ENCODE measurements at places on chromosomes 6 and 20.

DNA sequence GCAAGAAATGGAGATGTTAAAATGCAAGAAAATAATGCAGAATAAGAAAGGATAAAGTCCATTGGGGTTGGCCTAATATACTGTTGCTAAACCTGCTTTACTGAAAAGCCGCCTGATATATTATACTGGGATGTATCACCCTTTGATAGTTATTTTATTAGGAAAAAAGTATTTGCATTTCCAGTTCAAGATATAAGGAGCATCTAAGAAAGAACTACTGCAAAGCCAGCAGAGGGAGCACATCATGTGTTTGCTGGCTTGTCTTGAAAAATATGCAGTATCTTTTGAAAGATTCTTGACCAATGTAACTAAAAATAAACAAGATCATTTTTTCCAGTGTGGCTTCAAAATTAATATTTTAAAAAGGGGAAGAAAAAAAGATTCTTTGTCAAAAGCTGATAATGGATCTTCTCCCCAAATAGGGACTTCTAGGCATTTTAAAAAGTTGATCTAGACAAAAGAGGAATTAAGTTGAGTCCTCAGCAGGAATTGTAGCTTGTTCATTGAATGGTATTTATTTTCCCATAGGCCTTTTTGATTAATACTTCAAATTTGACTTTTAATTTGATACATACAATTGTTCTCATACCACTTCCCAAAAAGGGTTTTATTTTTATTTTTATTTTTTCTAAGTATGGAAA lies 214.9 kb downstream of the ZFAND3 start:
- no peak for DNase-seq

DNA sequence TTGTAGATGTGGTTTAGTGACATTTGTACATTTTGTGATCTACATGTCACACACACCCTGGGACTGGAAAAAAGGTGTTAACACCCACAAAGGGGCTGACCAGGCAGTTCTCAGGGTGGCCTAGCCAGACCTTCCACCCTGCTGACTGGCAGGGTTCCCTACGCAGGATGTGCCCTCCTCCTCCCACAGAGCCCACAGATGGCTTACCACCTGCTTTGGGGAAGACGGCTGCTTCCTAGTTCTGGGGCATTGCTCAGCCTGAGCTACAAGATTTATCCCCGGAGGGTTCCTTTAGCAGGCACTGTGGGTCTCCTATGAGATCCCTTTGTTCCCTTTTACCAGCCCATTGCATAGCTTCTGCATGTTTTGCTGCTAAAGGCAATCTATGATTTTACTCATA lies 35.1 kb downstream of the SNAP25 start:
- no peak for DNase-seq

DNA sequence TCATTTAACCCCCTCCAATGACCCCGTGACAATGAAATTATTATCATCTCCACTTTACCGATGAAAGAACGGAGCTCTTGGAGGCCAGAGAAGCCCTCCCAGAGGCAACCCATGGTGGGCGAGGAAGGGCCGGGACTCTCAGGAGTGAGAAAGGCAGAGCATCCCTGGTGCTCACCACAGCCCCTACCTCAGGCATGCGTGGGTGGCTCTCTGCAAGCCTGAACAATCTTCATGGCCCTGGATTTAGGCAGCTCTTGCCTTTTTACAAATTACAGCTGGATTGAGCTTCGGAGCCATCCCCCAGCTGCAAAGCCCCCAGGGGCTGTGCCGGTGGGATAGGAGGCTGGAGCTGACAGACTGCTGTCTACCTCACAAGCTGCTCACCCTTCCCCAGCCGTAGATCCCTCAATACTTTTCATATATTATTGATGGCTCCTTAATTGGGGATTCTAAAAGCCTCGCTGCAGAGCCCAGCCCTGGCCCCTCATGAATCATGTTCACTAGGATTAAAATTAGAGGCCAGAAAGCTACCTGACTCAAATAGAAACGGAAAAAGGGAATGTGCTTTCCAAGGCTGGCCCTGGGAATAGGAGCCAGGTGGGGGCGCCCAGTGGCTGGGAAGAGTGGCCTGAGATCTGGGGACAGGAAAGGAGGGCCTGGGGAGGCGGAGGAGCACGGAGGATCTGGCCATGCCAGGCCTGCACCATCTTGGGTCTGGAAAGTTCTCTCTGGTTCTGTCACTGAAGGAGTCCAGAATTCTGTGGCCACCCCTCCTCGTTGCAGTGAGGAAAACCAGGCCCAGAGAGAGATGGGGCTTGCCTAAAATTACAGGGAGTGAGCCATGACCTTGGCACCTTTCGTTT lies 29.1 kb downstream of the CPNE5 start:
- DNase-seq = no peak

DNA sequence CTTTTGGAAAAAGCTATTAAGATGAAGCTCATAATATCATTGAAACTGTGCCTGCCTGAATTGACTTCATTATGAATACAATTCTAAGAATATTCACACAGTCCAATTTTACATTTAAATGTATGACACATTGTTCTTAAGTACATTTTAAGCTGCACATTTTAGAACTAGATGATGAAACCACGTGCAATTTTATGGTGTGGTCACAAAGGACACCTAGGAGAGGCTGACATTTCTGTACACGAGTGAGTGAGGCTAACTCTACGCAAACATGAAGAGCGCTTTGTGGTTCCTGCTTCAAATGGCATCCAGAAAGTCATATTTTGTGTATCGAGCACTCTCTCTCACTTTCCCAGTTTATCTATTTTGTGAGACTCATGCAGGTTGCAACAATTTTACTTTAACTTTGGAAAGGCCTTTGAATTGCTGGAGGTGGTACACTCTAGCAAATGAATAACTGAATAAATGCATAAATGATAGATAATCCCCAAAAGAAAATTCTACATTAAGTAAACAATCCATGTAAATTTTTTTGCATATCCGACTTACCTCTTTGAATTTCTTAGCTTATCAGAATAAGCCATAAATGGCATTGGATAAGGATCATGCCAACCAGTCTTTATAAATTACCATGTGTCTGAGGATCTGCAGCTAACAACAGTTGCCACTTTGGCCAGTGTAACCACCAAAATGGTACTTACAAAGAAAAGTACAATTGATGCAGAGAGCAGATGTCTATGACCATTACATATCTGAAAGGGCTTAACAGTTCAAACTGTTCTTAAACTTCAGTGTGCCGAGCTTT lies 97.3 kb downstream of the NRSN1 start:
- no peak for DNase-seq

DNA sequence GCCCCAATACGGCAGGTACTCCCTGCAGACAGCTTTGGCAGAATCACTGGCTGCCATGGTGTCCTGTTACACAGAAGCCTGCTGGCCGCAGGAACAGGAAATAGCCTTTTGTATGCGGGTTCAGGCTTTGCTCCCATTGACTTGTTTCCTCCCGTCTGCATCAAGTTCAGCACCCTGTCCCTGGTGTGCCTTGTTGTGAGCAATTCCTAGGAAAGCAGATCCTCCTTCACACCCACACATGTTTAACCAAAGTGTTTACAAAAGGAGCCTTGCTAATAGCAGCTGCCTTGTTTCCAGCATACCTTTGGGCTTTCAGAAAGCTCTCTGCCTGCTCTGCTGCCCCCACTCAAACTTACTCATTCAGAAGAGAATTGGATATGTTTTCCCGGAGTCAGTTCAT lies 127.2 kb upstream of the SUPT3H start:
- DNase-seq = no peak

DNA sequence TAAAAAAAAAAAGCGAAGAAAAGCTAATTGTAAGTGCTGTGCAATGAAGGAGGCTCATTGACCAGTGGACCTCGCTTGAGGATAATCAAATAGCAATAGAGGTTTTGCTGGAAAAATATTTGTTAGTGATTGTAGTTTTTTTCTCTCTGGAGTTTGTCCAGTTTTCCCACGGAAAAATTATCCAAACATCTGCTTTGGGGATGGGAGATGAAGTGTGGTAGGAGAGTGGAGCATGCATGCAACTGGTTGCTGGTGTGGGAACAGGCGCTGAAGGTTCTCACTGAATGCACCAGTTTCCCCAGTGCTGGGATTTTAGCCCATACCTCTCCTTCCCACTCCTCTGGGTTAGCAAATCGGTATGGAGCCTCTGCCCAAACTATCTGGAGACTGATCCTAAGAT lies 281.7 kb upstream of the TAB2 start:
- no peak for DNase-seq

DNA sequence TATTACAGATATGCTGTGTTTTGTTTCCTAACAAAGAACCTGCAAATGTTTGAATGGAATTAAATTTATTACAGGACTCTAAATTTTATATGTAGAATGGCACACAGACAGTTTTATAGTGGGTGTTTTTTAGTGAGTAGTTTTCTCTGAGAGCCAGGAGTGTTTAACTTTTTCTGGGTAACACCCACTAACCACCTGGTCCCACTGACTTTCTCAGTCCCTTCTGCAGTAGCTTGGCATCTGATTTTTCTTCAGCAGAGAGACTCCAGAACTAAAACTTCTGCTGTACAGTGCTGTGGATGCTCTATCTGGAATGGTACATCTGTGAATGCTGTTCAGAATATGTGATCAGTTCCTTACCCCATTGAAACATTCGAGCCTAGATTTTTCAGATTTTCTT lies 6.3 kb downstream of the YWHAB start:
- DNase-seq = no peak

- DNase-seq = no peak
These were observed 82.5 kb downstream of the POPDC3 start for GRCh38 chr6:105097288-105097687.

DNA sequence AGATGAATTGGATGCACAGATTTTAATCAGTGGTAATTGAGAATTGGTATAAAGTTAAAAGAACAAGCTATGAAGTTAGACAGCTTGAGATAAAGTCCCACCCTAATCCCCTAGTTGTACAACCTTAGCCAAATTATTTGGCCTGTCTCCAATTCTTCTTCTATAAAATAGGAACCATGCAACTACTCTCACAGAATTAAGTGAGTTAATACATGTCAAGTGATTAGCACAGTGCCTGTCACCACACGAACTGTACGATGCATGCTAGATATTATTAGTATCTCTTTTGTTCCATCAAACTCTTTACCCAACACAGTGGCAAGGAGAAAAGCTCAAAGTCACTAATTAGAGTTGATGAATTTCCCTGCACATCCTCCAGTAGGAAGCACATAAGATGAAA lies 44.7 kb downstream of the MBOAT1 start:
- no peak for DNase-seq

DNA sequence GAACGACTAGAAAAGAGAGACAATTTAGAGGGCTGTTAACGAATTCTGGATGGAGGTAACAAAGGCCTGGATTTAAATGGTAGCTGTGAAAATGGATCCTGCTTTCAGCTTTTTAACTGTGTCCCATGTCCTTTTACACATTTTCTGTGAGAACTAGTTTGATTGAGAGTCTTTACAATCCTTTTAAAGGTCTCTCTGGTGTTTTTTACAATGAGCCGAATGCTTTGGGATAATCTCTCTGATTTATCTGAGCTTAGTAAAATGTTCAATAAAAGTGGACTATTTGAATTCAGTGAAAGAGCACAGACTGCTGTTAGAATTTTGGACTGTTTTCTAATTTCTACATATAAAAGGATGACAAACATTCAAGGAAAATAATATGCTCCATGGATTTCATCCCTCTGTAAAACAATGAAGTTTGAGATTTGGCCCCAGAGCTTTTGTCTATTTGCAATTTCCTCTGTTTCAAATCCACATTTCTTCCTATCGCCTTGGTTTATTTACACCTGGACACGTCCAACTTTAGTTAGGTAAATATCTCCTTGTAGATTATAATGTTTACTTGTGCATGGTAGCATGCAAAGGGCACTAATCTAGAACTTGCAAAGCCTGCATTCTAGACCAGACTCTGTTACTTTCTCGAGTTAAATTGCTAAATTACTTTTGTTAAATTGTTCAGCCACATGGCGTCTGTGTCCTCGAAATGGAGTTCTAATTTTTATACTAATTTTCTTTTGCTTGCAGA lies 871.0 kb upstream of the CITED2 start:
- no peak for DNase-seq

- DNase-seq = no peak
These were observed 154.1 kb upstream of the RUNX2 start for GRCh38 chr6:45174045-45174444.

DNA sequence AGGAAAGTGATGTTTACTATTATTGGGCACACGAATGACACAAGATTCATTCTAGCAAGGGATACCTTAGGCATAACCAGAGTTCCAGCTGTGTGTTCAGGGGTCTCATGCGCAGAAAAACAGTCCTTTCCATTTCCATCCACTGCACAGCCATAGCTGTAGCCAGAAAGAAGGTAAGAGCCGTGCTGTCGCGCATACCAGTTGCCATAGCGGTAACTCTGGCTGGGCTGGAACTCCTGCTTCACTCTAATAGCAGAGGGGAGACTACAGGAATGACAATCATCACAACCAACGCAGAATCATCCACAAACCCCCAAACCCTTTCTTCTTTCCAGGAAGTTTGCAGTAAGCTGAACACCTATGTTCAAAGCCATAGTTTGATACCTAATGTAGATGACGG lies 7.5 kb downstream of the C6orf52 start:
- DNase-seq = no peak

- no peak for DNase-seq
These were observed 168.0 kb downstream of the ZMYND8 start for GRCh38 chr20:47188540-47188939.

GRCh38 chr6:56806368-56806767 lies 148.5 kb upstream of the BEND6 start:
- DNase-seq = no peak

GRCh38 chr20:58293453-58293852 lies 16.1 kb upstream of the RAB22A start:
- no peak for DNase-seq

DNA sequence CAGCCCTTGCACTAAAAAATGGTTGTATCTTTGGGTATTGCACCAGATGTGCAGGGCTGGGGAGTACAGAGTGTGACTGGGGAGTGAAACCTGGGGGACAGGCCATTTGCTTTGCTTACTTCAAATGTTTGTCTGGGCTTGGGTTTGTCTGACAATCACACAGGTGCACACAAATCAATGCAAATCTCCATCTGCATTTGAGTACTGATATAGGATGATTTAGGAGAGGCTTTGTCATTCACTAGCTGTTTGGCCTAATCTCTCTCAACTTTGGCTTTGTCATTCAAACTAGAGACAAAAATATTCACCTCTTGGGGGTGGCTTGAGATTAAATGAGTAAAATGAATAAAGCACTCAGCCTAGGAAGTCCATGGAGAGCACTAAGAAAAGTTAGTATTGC lies 3.8 kb downstream of the GUCA1A start:
- DNase-seq = no peak

DNA sequence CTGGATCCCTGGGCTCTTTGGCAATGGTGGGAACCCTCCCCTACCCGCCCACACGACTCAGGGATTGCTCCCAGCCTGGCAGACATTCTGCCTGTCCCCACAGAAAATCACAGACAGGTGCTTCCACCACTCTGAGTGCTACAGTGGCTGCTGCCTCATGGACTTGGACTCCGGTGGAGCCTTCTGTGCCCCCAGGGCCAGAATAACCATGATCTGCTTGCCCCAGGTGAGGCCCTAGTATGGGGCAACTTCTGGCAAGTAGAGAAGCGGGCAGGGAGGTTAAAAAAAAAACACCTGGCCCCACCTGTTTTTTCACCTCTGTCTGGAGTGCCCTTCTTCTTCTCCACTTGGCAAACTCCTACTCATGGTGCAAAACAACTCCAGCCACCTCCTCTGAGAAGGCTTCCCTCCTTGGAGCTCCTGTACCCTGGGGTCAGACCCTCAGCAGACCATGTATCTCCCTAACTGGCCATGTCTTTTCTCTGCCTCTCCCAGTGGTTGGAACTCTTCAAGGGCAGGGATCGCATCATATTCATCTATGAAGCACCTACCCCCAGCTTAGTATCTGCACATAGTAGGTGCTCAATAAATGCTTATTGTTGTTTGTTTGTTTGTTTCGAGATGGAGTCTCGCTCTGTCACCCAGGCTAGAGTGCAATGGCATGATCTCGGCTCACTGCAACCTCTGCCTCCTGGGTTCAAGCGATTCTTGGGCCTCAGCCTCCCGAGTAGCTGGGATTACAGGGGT lies 1.1 kb downstream of the CLPSL2 start:
- DNase-seq = no peak

All from anterior cingulate cortex (tissue), 58 donors.